ENCODE measurements at places on chromosomes 16 and 17.

DNA sequence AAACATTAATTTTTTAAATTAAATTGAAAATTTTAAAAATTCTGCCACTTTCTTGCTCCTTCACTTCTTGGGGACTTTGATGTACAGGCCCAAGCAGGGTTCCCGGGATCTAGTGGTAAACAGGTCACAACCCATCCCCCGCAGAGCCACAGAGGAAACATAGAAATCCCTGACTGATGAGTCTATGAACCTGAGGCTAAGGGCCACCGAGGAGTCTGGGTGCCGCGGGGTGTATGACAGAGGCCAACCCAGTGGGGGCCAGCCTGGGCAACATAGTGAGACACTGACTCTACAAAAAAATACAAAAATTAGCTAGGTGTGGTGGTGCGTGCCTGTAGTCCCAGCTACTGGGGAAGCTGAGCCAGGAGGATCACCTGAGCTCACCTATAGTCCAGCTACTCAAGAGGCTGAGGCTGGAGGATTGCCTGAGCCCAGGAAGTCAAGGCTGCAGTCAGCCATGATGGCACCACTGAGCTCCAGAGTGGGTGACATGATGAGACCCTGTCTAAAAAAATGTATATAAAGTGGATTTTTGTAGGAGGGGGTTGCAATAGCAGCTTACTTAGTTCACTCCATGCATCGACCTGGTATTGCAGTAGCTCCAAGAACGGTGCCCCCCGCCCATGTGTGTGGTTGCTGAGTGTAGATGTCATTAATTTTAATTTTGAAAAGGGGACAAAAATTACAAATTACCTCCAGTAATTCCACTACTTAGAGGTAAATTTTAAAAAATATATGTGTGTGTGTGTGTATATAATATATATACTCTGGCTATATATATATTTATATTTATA, 9.2 kb upstream of the FLYWCH1 start:
- DNase-seq, result no peak

GRCh38 chr17:11369575-11369974, 128.6 kb downstream of the SHISA6 start:
- peak; percentile 38 for DNase-seq

- no peak for DNase-seq
These were observed 9.6 kb upstream of the UQCRC2 start for GRCh38 chr16:21943571-21943970.

- peak; percentile 90 for DNase-seq
These were observed 84.1 kb downstream of the TAOK1 start for GRCh38 chr17:29474297-29474696.

GRCh38 chr16:61900482-61900881, 135.8 kb downstream of the CDH8 start:
- no peak for DNase-seq

GRCh38 chr16:3592559-3592958, 15.4 kb upstream of the NLRC3 start:
- no peak for DNase-seq

GRCh38 chr17:68497885-68498319, 14.3 kb upstream of the PRKAR1A start:
- no peak for DNase-seq

- DNase-seq, result no peak
These were observed 10.6 kb downstream of the ATP6V0D1 start for GRCh38 chr16:67470359-67470758.

DNA sequence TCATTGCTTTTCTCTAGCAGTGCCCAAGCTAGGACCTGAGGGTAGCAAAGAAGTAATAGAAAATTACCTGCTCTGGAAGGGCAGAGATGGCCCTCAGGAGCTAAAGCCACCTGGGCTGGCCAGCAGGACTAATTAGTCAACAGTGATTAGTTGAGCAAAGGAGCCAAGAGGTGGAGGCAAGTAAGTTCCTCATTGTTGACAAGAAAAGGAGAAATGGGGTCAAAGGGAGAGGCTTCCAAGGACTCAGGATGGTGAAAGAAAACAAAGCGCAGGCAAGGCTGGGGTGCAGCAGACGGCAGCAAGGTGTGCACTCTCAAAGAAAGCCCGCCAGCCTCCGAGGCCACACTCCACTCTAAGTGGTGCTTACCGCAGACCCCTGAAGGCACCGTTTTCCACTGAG, 44.6 kb downstream of the CMTM4 start:
- no peak for DNase-seq

DNA sequence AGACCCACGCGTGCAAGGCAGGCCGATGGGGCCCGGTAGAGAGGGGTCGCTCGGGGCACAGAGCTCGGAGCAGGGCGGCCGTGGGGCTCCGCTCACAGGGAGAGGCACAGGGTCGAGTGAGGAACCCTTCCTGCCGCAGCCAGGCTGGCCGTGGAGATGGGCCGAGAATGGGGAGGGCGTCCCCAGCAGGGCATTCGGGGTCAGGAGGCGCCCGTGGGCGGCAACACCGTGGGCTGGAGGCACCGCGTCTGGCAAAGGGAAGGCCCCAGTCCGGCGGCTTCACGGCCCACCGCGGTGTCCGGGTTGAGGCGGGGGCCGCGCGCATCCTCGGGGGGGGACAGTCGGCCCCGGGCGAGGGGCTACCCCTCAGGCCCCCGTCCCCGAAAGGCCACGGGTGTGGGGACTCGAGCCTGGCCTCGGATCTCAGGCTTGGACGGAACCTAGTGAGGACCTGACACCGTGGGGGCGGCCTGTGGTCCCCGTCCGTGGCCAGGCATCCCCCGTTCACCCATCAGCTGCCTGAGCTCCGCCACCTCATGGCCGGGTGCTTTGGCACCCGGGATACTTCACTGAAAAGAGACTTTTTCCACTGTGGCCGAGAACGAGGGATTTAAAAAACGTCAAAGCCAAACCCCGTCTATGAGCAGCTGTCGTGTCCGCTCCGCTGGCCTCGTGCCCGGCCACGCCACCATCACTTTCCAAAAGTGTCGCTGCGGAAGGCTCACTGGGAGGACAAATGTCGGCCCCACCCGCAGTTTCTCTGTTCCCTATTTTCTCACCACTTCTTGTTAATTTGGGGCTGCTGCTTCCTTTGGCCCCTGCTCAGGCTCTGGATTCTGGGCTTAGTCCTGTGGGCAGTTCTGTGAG, 73.6 kb downstream of the METRNL start:
- peak; percentile 28 for DNase-seq

GRCh38 chr17:46894476-46895151, 28.3 kb upstream of the GOSR2 start:
- peak; percentile 81 for DNase-seq

DNA sequence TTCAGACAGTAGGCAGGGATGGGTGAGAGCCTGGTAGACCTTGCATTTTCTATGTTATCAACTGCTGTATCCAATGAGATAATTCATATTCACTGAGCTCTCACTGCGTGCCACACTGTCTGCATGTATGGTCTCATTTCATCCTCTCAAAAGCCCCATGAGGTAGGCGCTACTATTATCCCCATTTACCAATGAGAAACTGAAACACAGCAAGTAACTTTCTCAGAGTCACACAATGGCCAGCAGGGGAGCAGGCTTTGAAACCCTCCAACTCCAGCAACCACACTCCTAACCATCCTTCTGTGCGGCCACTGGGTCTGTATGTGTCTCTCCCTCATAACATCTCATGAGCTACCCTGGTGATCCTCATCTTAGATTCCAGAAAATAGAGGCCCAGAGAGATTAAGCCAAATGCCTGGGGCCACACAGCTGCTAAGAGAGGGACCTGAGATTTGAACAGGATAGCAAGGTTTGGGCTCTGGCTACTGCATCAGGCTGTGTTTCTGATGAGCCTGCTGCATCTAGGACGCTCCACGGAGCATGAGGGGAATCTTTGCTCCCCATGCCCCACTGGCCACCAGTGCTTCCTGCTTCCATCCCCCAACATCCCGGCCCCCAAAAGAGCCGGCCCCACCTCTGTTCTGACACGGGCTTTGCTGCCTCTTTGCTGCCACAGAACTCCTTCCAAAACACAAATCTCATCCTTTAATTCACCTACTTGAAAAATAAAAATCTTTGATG, 3.2 kb downstream of the CCR7 start:
- no peak for DNase-seq

DNA sequence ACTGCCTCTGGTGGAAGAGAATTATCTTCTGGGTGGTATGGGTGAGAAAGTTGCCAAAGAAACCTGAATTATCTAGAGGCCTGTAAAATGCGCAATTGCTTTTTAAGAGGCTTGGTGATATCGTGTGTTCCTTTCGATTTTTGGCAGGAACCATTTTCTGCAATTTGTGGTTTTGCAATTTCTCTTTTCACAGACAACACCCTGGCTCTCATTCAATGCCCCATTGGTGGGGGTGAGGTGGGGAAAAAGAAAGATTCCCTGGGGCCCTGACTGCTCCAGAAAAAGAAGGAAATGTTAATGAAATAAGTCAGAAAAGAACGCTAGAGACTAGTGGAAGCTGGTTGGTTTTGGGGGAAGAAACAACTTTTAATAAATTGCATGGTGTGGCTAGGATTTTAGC, 77.4 kb downstream of the ANKFN1 start:
- DNase-seq, result peak; percentile 3

DNA sequence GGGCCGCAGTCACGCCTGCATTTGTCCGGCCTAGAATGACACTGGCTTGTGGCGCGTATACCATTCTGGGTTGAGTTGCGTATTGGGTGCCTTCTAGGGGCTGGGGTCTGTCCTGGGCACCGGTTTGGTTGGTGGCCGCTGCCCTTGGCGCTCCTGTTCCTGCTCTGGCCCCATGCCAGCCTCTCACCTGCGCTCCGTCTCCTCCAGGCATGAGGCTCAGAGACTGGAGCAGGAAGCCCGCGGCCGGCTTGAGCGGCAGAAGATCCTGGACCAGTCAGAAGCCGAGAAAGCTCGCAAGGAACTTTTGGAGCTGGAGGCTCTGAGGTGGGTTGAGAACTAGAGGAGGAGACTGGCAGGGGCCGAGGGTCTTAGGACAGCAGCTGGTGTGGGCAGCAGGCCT, 17.4 kb downstream of the CDIPT start:
- DNase-seq, result no peak

GRCh38 chr17:7222093-7222971, 2.6 kb downstream of the ACADVL start:
- DNase-seq, result no peak

GRCh38 chr16:71555230-71555891, 21.5 kb downstream of the TAT start:
- DNase-seq, result no peak

GRCh38 chr16:49876716-49877129, 20.8 kb upstream of the ZNF423 start:
- peak; percentile 91 for DNase-seq

DNA sequence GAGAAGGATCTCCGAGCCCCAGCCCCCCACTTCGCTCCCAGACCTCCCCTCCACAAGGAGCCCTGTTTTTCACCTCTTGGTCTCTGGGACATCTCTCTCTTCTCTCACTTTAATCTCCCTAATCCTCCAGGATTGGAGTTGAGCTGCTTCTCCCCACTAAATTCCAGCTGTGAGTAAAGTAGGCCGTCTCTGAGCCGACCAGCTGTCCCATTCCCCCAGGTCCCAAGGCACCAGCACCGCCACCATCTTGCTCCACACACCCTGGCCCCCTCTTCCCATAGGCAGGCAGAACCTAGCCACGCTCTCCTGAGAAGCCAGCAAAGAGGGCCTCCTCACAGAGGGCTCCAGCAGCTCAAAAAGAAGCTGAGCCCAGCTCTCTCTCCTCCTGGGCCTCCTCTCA, 878 bp downstream of the DLG4 start:
- DNase-seq, result peak; percentile 38
